Activated T-helper 1 cell treated with anti-CD3 and anti-CD28 coated beads, Interleukin-12 subunit alpha, Interleukin-12 subunit beta, Interleukin-2, Interleukin-4 antibody, amounts not matched to agents 30 ng/mL and 10 ng/mL and 1 ng/mL, durations not matched to agents 14 hours and 24 hours and 36 hours (primary cell): ENCODE measurements at places on chromosomes 11 and 22. TPM values are rescaled to one million over a fixed set of nuclear protein-coding genes. Genes with fewer than 3 reads are reported as not detected.

GRCh38 chr22:25775531-25775930 lies 33.5 kb downstream of the MYO18B start:
- H3K4me1 ChIP-seq = peaks cover 22% of the 10 kb centered on the region
- no peaks in the 10 kb centered on the region for H3K27me3 ChIP-seq
- no peak for DNase-seq

DNA sequence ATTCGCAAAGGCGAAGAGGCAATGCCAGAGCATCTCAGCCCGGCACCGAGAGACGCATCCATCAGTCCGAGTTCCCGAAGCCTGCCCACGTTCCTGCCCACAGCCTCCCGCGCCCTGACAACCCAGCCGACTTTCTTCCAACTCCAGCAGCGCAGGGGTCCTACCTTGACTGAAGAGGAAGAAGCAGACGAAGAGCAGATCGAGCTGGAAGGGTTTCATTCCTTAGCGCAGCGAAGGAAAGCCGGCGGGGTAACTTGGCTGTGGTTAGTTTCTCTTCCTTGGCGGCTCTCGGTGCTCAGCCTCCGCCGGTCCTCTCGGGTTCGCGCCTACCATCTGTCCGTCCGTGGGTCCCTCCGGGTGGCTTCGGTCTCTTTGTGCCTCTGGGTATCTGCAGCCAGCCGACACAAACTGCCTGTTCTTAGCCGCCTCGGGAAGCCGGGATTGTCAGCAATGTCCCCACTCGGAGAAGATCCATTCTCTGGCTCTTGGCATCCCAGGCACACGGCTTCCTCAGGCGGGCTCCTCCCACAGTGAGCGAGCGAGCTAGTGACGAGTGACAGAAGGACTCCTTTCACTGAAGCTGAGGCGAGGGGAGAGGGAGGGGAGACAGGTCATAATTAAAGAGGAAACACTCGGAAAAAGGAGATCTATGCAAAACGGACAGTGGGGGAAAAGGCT lies at the start of gene KIRREL3:
KIRREL3 (minus strand) TSS at position 480 of the 678 bp plus-strand sequence.
- no peak within 1 kb of the TSS for H3K27ac ChIP-seq
- H3K36me3 ChIP-seq = no peaks in the 10 kb centered on the region
- no peak for DNase-seq
- no peak within 1 kb of the TSS for H3K4me3 ChIP-seq
- peaks cover 17% of the 10 kb centered on the region for H3K27me3 ChIP-seq

GRCh38 chr22:20591660-20592310 lies 84.4 kb downstream of the MED15 start:
- H3K27me3 ChIP-seq = no peaks in the 10 kb centered on the region
- no peaks in the 10 kb centered on the region for H3K4me1 ChIP-seq
- H3K36me3 ChIP-seq = no peaks in the 10 kb centered on the region

DNA sequence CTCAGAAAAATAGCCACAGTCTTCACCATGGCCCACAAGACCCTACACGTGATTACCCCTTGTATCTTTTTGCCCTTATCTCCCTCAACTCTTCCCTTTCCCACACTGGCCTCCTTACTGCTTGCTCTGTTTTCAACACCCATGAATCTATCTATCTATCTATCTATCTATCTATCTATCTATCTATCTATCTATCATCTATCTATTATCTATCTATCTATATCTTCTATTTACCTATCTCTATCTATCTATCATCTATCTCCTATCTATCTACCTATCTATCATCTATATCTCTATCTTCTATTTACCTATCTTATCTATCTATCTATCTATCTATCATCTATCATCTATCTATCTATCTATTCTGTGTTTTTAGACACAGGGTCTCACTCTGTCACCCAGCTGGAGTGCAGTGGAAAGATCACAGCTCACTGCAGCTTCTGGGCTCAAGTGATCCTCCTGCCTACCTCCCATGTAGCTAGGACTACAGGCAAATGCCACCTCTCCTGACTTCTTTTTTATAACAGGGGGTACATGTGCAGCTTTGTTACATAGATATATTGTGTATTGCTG lies 54.2 kb downstream of the CNTF start:
- H3K27ac ChIP-seq = no peak overlapping the region
- no peaks in the 10 kb centered on the region for H3K36me3 ChIP-seq
- no peak for DNase-seq
- H3K27me3 ChIP-seq = peaks cover 4% of the 10 kb centered on the region
- H3K4me1 ChIP-seq = no peaks in the 10 kb centered on the region

DNA sequence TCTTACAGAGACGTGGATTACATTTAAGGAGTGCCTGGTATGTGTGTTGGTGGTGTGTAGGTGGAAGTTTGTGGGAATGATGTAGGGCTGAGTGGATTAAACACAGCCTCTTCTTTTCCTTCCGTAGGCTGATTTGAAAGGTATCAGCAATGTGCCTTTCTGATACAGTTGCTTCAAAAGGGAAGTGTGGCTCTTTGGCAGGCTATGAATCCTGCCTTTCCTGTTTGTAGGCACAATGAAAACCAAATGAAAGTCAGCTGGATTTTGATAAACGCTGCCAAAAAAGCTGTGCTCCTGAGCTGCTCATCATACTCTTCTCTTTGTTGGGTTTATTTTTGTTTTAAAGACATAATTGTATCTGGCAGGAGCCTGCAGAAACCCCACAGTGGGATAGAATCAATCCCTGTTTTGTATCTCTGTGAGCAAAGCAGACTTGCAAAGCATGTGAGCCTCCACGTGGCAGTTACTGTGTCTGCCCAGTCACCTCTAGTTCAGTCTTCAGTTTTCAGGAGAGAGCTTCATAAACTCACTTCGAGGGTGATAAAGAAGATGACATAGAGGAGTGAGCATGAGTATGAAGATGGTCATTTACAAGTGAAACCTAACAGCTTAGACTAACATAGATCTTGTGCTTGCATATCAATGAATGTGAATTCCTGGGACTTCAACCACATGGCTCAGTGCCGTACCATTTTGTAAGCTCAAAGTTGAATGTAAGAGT lies 655.7 kb upstream of the KIRREL3 start:
- DNase-seq = no peak
- no peaks in the 10 kb centered on the region for H3K36me3 ChIP-seq
- no peak overlapping the region for H3K27ac ChIP-seq
- no peaks in the 10 kb centered on the region for H3K4me1 ChIP-seq
- H3K4me3 ChIP-seq = no peak overlapping the region

DNA sequence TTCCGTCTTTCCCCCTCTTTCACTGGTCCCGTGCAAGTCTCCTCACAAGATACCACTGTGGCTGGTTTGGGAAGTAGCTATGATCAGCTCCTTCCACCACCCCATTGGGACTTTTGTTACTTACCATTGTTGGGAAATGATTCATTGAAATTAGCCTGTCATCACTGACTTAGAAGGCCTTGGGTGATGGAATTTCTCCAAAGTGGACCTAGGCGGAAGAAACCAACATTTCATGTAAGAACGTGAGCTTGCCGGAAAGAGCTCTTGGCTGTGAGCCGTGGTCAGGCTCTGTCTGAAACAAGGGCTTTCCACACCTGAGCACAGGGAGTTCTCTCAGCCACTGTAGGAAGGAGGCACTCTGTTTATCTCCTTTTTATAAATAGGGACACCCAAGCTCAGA lies 23.5 kb upstream of the CRYBB3 start:
- H3K4me1 ChIP-seq = no peaks in the 10 kb centered on the region
- H3K27ac ChIP-seq = no peak overlapping the region
- H3K36me3 ChIP-seq = peaks cover 23% of the 10 kb centered on the region
- no peak overlapping the region for H3K4me3 ChIP-seq
- H3K27me3 ChIP-seq = no peaks in the 10 kb centered on the region
- DNase-seq = no peak

DNA sequence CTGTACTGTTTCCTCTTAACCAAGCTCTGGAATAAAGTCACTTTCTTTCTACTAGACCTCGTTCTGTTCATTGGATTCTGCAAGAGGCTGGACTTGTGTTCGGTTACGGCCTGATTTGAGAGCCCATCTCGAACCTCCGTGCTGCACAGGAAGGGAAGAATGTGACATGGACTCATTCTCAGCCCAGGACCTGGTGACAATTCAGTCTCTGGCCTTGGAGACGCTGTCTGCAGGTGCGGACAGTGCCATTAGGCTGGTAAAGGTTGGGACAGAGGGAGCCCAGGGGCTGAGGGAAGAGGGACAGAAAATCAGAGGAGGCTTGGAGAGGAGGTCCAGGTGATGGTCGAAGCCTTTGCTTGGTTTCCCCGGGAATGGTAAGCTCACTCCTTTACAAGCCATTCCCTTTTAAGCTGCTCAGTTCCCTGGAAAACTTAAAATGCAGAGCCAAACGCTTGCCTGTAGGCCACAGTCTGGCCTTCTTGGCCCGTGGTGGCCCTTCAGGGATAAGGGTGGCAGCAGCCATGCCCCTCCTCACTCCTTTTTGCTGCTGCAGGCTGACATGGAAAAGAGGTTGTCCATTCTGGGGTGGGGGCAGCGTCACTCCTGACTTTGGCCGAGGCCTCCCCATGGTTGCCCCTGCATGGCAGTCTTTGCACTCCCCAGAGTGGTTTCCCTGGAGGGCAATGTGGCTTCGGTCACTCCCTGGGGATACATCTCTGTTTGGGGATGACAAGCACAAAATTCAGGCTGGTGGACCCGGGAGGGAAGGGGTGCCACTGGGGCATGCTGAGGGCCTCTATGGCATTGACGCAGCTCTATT lies 52.3 kb downstream of the SHISAL1 start:
- no peak for DNase-seq
- no peak overlapping the region for H3K4me3 ChIP-seq
- H3K27ac ChIP-seq = no peak overlapping the region
- no peaks in the 10 kb centered on the region for H3K36me3 ChIP-seq
- peaks cover 5% of the 10 kb centered on the region for H3K27me3 ChIP-seq

DNA sequence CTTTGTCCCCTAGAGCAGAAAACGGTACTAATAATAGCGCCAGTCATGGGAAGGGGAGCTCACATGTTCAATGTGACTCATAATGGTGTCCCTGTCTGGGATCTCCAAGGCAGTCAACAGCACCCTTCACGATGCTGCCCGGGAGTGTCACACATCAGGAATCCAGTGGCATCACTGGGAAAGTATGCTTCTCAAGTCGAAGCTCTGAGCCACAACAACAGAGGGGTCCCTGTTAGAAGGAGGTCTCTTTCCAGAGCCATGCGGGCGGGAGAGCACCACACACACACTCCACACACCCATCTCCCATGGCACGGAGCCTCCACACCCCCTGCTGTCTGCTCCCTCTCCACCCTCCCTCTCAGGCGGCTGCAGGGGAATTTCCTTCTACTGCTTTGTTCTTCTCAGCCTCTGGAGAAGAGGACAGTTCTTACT lies 119.7 kb downstream of the ETS1 start:
- H3K4me3 ChIP-seq = peak overlapping the region; percentile 83
- H3K27ac ChIP-seq = peak overlapping the region; percentile 95
- peaks cover 88% of the 10 kb centered on the region for H3K36me3 ChIP-seq
- no peak for DNase-seq

GRCh38 chr22:29190918-29191317 lies 14.8 kb upstream of the EMID1 start:
- no peaks in the 10 kb centered on the region for H3K4me1 ChIP-seq
- H3K27me3 ChIP-seq = peaks cover 2% of the 10 kb centered on the region
- H3K27ac ChIP-seq = no peak overlapping the region
- no peak for DNase-seq
- no peaks in the 10 kb centered on the region for H3K36me3 ChIP-seq

- no peak overlapping the region for H3K27ac ChIP-seq
- peaks cover 8% of the 10 kb centered on the region for H3K4me1 ChIP-seq
- no peak for DNase-seq
- H3K27me3 ChIP-seq = peaks cover 17% of the 10 kb centered on the region
Measured at GRCh38 chr11:65357856-65358356, 3.4 kb downstream of the TIGD3 start.

DNA sequence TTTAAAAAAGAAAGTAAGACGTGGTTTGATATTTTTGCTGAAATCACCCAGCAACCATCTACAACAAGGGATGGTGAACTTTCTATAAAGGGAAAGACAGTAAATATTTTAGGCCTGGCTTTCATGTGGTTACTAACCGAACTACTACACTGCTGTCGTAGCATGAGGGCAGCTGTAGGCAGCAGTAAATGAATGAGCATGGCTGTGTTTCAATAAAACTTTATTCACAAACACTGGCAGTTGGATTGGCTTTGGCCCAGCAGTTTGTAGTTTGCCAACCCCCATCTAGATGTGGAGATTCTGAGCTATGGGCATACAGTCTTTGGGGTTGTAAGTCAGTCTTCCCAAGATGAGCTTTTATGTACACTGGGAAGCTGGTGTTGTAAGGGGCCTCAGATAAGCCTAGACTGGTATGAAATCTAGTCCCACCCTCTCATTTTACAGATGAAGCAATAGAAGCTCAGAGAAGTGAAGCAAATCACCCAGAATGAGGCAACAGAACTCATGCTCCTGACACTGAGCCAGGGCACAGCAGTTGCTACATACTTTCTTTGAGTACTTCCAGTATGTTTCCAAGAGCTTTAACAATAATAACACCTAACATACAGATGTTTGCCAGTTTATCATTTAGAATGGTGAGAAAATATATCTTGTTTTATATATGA lies 204.4 kb downstream of the ADAMTS15 start:
- no peak overlapping the region for H3K4me3 ChIP-seq
- no peaks in the 10 kb centered on the region for H3K36me3 ChIP-seq
- no peak overlapping the region for H3K27ac ChIP-seq
- DNase-seq = no peak
- peaks cover 4% of the 10 kb centered on the region for H3K27me3 ChIP-seq

GRCh38 chr11:12694183-12694531 lies 19.9 kb downstream of the TEAD1 start:
- H3K4me1 ChIP-seq = no peaks in the 10 kb centered on the region
- H3K4me3 ChIP-seq = no peak overlapping the region
- peaks cover 62% of the 10 kb centered on the region for H3K27me3 ChIP-seq
- H3K27ac ChIP-seq = no peak overlapping the region
- H3K36me3 ChIP-seq = no peaks in the 10 kb centered on the region
- DNase-seq = no peak

DNA sequence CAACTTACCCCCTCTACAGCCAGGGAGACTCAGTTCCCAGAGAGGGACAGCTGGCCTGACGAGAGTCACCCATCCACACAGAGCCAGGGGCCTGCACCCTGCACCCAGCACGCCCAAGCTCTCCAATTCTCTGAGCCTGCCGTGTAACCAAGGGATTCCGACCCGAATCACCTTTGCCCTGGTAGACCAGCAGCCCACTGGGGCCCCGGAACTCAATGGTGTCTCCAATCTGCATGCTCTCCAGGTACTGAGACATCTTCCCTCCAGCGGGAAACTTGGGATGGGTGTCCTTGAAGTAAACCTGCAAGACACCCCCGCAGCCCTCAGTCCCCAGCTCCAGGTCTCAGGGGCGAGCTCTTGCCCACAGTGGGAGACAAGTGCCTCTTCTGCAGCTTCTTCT lies 12.4 kb downstream of the ATP5MGL start:
- H3K4me3 ChIP-seq = no peak overlapping the region
- DNase-seq = no peak
- no peaks in the 10 kb centered on the region for H3K27me3 ChIP-seq
- H3K36me3 ChIP-seq = peaks cover 9% of the 10 kb centered on the region

Gene LDLRAD3
- 0.57 and 0.76 TPM in 2 replicates for total RNA-seq

Gene OR51B4
- not detected in 2 replicates for total RNA-seq

Gene CNGA4
- 0.10 TPM in 1 of 2 replicates, not detected in the other for total RNA-seq

Gene OR8J3
- total RNA-seq = not detected in 2 replicates

Gene CHRM1
- not detected in 2 replicates for total RNA-seq

Gene LRRC56
- total RNA-seq = 1.8 and 2.2 TPM in 2 replicates

Gene DYNC2H1
- total RNA-seq = 0.91 and 1.1 TPM in 2 replicates

Gene OR8D4
- not detected in 2 replicates for total RNA-seq

Gene OR4A16
- not detected in 2 replicates for total RNA-seq

Gene SYT12
- total RNA-seq = not detected in 2 replicates
